ENCODE measurements at places on chromosomes 3 and 15. TPM values are rescaled to one million over a fixed set of nuclear protein-coding genes. Genes with fewer than 3 reads are reported as not detected.
A peak's percentile ranks its signal among the peaks of the same experiment; 100 is the strongest.

- no peak for DNase-seq
Measured at GRCh38 chr15:56963126-56963525, 44.7 kb downstream of the TCF12 start.

DNA sequence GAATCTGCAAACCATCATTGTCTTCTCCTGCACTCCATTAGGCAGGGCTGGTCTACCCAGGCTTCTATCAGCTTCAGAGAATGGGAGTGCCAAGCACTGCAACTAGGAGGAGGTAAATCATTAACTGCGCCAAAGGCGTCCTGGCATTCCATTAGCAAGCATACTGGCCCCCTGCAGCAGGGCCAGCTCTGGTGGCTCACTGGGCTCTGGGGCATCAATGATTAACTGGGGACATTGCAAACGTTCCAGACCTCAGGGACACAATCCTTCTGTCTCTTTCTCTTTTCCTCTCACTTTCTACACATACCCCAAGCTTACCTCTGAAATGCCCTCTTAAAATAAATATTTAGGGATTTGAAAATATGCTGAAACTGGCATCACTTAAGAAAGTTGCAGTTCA is 129.0 kb downstream of the MYLK start:
- no peak for DNase-seq

GRCh38 chr3:195226445-195226844 is 44.5 kb downstream of the XXYLT1 start:
- peak; percentile 18 for DNase-seq

GRCh38 chr3:129740090-129740489 is 133.6 kb upstream of the PLXND1 start:
- DNase-seq = no peak

GRCh38 chr15:63815796-63816533 is 17.8 kb downstream of the HERC1 start:
- no peak for DNase-seq

GRCh38 chr15:84001037-84001436 is 234.5 kb upstream of the GOLGA6L4 start:
- DNase-seq = no peak

DNA sequence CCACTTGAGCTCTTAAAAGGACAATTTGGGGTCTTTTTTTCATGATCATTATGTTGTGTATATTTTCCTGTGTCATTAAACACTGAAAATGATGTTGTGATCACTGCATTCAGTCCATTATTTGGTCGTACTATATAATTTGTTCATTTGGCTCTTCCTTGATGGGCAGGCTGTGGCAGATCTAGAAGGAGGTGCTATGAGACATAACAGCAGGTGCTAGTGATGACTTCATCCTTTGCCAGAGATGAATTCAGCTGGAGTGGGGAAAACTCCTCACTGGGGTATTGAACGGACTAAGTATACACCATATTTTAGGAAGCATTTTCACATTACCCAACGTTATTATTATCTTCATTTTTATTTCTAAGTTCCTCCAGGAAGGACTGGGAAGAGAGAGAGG is 12.0 kb downstream of the CMTM7 start:
- DNase-seq = no peak

GRCh38 chr3:72550582-72551262 is 297.5 kb downstream of the SHQ1 start:
- DNase-seq = no peak

DNA sequence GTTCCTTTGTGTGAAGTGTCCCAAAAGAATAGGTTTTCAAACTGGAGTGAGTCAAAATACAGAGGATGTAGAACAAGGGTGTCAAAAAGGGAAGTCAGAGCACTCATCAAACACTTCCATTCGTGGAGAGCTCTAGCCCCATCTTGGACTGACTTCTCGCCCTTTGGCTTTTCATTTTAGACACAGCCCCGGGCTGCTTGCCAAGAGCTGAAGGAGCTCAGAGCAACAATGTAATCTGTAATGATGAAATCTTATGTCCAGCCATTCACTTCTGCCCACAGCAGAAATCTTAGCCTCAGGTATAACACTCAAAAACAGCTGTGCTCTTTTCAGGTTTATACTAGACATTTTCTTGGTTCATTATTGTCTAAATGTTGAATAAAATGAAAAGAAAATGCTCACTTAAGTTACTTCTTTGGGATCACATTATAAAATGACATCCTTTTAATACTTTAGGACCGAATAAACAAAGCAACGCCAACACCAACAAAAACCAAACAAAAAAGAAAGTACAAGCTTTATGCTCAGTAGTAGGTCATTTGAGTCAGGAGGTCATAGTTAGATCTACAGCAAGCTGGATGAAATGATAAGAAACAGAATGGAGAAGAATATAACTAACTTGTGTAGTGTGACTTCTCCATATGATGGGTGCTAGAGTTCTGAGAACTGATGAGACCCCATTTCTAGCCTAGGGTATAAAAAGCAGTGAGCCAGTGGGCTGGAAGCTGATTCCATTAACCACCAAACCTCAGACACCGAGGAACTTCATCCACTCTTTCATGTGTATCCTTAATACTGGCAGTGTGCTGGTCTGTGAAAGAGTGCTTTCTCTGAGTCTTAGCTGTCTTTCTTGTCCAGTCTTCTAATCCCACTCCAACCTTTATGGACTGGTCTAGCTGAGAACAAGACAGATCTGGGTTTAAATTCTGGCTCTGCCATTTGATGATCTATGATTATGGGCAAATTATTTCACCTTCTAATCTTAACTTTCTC is 131.8 kb upstream of the SLC7A14 start:
- DNase-seq = no peak

DNA sequence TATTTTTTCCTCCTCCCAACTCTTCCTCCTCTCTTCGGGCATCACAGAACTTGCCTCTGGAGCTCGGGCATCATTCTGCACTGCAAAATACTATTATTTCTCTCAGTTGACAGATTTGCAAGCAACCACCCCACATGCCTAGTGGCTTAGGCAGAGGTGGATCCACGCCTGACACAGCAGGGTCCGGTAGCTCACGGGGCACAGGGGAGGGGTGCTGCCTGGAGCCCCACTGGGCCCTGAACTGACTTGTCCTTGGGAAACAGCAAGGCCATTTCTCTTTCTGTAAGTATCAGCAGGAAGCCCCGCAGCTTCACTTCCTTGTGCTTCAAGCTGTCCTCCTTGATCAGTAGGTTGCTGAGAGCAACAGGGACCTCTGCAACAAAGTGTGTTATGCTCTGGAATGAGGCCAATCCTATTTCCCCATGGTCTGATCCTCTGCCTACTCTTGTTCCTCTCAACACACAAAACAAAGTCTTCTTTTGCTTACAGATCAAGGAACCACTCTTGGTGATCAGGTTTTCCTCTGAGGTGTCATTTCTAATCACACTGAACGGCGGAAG is 69.1 kb downstream of the FAM174B start:
- DNase-seq = no peak

- no peak for DNase-seq
Measured at GRCh38 chr3:98728672-98729071, 34.5 kb upstream of the ST3GAL6 start.

DNA sequence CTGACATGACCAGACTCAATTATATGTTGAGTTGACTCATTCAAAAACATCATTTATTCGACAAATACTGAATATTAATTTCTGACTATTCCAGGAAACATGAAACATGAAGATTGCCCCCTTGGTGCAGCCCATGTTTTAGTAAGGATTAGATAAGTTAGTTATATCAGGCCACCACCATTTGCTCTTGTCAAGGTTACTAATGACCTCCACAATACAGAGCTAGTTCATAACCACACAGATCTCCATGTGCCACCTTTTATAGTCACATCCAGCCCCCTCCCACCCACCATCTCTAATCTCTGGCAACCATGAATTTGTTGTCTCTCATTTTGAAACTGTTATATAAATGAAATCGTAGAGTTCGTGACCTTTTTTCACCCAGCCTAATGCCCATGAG is 15.7 kb downstream of the KLHL18 start:
- DNase-seq = no peak

- peak; percentile 42 for DNase-seq
Measured at GRCh38 chr3:190586631-190587011, 72.7 kb downstream of the IL1RAP start.

DNA sequence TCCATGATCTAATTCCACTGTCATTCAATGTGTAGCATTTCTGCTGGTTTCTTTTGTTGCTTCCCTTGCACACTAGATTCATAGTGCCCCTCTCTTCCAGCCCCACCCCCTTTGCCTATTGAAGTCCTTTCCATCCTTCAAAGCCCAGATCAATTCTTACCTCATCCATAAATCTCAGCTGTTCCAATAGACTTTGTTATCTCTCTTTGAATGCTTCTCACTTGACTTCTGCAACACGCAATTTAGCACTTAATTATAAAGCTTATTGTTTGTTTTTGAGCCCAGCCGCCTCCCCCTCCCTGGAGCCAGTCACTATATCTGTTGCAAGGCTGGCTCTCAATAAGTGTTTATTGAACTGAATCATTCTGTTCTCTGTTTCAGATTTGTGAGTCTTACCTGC is 174.6 kb upstream of the TBL1XR1 start:
- no peak for DNase-seq

- no peak for DNase-seq
Measured at GRCh38 chr3:32522682-32523081, 20.0 kb upstream of the CMTM6 start.

DNA sequence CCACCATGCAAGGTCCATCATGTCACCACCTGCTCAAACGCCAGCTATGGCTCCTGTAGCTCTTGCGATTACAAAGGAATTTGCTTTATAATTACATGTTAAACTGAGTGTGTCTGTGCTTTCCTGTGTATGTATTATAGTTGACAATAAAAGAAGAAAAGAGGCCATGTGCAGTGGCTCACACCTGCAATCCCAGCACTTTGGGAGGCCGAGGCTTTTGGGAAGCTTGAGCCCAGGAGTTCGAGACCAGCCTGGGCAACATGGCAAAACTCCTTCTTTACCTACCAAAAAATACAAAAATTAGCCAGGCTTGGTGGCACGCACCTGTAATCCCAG is 27.0 kb downstream of the ATRIP start:
- DNase-seq = no peak

Gene FBXW12
- total RNA-seq = not detected

Gene SFMBT1
- 25.9 TPM for total RNA-seq

Gene BOC
- total RNA-seq = not detected

Gene ISLR
- not detected for total RNA-seq

Gene UBXN7
- total RNA-seq = 60.8 TPM

Gene ZNF385D
- total RNA-seq = not detected

Gene GOLGA6L7
- total RNA-seq = not detected

Gene KBTBD13
- not detected for total RNA-seq

Gene SLTM
- 132 TPM for total RNA-seq

All from activated CD8-positive, alpha-beta memory T cell treated with anti-CD3 and anti-CD28 coated beads, Interleukin-2, amount 10 ng/mL, durations not matched to agents 7 days and 5 days (primary cell).